NCI-H187 (cell line): ENCODE measurements at places on chromosomes 12 and 14.

- no peak for DNase-seq
Measured at GRCh38 chr14:32430326-32430725, 101.2 kb downstream of the AKAP6 start.

DNA sequence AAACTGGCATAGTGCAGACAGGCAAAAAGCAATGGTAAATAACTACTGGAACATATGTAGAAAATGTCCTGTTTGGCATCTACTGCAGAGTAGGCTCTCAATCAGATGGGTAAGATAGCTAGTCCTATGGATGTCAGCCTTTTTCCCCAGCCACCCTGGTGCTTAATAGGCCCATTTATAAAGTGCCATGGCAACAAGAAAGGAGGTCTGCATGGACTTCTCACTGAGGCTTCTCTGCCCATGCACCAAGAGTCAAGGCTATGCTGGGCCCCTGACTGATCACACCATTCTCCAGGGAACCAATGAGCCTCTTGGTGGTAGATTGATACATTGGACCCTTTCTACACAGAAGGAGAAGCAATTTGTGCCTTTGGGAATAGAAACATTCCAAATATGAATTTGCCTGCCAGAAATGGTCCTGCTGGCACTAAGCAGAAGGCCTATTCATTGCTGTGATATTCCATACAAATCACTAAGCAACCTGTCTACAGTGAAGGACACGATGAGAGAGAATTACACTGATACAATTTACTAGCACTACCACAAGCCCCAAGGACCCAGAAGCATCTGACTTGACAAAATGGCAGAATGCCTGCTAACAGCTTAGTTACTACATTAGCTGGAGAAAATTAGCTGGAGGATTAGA lies 43.8 kb downstream of the RESF1 start:
- DNase-seq = no peak

DNA sequence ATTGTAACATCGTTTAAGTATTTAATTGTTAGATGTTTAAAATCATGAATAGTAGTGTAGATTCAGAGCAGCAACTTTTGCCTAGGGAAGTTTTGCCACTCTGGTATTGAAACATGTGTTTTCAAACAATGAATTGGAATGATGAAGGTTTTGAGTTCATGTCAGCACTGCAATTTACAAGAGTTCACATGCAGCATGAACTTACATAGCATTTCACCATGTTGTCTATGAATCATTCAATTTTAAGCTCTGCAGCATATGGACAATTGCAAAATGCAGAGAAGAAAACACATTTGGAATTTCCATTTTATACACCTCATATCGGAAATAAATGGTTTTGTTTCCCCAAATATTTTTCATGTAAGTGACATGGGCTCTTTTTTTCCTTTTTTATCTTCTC lies 170.7 kb upstream of the CDKN3 start:
- no peak for DNase-seq

GRCh38 chr12:14157088-14157747 lies 175.8 kb upstream of the GRIN2B start:
- no peak for DNase-seq

- no peak for DNase-seq
Measured at GRCh38 chr12:42507565-42507964, 82.0 kb downstream of the PRICKLE1 start.

DNA sequence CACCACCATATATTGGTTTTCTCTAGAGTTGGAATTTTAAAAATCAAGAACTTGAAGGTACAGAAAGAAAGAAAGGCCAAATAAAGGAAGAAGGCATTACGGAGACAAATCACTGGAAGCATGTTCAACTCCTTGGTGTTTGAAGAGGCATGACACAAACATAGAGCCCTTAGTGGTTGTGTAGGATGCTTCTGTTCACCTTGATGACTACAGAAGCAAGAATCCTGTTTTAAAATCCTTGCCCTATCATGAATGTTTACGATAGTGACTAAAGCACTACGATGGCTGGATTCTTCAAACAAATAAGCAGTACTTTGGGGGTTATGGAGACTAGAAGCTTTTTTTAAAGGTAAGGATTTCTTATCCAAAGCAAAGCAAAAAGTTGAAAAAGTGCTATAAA lies 10.3 kb upstream of the ISM2 start:
- DNase-seq = no peak

- no peak for DNase-seq
Measured at GRCh38 chr14:24062216-24062980, 9.0 kb upstream of the CPNE6 start.

DNA sequence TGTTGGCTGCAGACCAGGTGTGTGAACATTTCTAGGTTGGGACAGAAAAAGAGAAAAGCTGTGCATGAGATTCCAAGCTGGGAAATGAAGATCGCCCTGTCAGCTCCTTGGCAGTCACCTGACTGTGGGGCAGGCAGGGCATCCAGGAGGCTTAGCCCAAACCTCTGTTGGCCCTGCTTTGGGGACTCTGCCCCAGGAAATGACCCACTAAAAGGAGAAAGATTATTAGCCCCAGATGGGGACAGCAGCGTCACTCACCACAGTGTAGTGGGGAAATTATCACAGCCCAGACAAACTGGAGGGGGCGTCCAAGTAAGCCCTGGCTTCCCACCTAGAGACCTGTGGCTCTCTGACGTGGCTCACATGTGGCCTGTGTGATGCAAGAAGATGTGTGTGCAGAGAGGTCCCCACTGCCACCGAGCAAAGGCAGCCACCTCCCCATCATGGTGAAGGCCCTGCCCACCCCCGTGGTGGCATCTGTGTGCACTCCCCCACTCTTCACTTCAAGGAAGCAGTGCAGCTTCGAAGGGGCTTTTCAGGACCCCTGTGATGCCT lies 39.1 kb downstream of the DIO3 start:
- DNase-seq = no peak

- no peak for DNase-seq
Measured at GRCh38 chr14:45112896-45113781, 21.1 kb downstream of the FKBP3 start.

DNA sequence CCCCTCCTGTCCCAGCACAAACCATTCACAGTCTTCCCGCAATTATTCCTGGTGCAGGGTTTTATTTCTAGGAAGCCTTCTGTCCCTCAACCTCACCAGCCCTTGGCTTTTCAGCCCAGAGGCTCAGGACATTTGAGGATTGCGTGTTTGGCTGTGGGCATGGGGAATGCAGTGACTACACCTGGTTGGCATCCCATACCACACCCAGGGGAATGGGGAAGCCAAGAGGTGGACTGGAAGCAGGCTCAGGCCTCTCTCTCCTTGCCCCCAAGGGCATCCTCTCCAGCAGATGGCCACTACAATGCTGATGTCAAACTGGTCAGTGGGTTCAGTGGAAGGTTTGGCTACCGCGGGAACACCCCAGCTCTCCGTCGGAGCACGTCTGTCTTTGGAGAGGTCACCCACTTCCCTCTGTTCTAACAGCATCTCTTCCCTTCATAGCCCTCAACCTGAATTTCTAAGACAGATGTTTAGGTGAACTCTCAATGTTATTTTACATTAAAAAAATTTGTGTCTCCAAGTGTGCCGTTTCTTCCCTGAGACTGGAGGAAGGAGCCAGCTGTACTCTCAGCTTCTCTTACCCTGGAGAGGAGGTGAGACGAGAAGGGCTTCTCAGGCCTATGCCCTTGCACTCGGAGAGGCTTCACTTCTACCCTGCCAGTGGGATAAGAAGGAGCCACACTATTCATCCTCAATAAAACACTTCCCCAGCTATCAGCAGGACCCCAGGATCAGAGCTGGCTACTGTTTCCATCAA lies 35.5 kb downstream of the DCAF4 start:
- no peak for DNase-seq

DNA sequence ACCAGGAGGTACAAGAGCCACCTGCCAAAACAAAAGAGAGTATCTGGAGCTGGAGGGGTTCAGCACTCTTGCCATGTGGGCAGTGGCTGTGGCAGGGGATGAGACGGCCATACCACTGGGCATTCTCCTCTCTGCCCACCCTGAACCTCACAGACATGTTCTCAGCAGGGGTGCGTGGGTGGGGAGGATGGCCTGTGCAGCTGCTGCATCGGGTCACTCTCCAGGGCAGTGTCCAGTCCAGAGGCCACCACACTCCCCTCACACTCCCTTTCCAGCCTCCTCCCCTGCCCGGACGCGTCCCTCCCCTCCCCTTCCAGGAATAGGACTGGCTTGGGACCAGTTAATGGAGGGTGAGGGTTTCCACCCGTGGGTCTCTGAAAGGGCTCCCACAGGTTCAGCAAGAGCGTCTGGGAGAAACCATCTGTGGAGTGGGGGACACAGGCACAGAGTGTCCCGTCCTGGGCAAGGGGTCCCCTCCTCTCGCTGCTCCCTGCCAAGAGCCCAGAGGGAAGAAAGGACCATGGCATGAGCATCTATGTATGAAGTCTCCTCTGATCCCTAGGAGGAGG lies 501 bp downstream of the C1R start:
- no peak for DNase-seq

GRCh38 chr12:90978117-90978770 lies 23.3 kb upstream of the CCER1 start:
- no peak for DNase-seq

- no peak for DNase-seq
Measured at GRCh38 chr12:41552588-41552987, 364.5 kb downstream of the PDZRN4 start.

DNA sequence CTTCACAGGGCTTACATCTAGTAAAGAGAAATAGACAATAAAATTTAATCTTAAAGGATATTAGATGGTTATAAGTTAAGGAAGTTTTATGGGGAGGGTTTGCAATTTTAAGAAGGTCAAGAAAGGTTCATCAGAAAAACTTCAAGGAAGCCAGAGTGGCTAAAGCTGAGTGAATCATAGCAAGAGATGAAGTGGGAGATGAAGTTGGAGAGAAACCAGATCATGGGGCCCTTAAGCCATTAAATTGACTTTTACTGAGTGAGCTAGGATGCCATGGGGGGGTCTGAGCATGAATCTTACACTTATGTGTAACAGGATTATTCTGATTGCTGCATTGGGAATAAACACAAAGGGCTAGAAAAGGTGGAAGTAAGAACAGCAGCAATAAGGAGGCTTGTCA lies 189.2 kb downstream of the LRIG3 start:
- no peak for DNase-seq

- no peak for DNase-seq
Measured at GRCh38 chr14:85564841-85565527, 35.0 kb downstream of the FLRT2 start.

DNA sequence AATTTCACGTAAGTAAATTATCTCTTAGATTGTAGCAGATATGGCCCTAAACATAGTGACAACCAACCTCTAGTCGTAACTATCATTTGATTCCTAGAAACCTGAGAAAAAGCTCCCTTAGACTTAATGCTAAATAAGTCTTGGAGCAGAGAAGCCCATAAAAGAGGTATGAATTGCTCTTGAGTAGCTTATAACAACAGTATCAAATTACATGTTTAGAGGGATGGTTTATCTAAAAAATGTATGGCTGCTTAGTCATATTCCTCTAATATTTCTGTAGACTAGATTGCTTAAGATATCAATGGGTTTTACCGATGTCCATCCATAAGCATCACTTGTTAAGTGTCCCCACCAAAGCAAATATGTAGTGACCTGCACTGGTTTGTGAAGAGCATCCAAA lies 259.7 kb downstream of the NELL2 start:
- no peak for DNase-seq

GRCh38 chr14:55094292-55095157 lies 34.5 kb upstream of the LGALS3 start:
- peak; percentile 84 for DNase-seq

GRCh38 chr12:3216097-3216496 lies 138.9 kb downstream of the TSPAN9 start:
- no peak for DNase-seq

DNA sequence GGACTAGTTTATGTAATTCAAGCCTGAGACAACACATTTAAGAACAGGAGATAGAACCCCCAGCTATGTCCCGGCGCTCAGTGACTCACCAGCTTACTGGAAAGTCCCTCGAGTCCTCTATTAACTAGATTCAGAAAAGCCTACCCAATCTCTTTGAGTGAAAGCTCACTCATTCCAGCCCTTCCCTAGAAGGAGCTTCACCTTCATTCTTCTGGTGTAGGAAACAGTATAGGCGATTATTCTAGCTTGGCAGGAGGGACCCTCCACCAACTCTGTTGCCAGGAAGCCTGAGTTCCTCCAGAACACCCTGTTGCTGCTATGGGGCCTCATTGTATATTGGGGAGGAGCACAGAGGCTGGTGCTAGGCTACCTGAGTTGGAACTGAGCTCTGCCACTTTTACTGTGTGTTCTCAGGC lies 57.2 kb upstream of the AEBP2 start:
- no peak for DNase-seq

DNA sequence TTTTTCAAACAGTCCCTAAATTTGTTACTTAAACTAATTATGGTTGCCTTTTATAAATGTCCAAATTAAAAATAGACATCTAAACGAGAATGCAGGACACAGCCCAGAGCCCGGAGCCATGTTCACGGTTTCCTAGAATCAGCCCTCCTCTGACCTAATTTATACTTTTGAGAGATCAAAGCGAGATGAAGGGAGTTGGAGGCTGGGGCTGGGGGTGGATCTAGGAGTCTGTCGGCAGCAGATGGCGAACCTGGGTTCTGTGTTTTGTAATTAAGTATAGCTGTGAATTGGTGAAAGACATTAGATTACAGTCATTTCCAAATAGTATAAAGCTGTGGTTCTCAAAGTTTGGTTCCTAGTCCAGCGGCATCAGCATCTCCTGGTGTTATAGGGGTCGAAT lies 210.1 kb downstream of the SLC41A2 start:
- no peak for DNase-seq

DNA sequence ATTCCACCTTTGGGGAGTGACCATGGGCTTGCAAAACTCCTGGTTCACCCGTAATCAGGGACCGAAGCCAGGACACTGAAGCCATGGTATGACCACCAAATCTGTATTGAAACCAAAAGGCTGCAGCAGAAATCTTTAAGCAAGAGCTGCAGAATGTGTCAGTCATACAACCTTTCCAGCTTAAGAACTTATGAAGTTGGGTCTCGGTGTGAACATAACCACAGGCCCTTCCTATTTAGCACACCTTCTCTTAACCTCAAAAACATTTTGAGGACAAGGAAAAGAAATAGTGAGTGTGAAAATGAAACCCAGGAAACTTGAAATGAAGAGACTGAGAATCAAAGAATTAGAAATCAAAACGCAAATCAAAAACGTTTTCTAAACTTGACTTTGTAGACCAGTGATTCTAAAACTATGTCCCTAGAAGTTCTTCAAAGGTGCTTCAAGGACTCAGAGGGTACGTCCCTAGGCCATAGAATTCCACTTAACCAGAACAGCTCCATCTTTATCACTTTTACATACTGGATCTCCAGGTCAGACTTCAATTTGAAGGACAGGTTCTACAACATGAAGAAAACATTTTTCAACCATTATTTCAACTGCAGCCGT lies 231.6 kb upstream of the GRIP1 start:
- no peak for DNase-seq
